Large intestine (tissue), 12 donors: ENCODE measurements at places on chromosomes 1 and 21.

DNA sequence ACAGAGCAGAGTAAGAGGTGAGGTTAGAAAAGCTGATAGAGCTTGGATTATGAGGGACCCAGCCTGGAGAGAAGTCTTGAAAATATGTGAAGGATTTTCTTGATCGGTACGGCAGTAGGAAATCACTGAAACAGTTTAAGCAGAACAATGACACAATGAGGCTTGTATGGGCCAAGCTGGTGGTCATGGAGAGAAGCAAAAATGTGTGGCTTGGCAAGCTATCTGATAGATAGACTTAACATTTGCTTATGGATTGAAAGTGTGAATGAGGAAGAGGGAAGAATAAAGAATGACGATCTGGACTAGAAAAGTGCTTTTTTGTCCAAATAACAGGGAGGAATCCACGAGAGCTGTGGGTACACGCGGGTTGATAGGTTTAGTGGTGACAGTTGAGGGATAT lies 15.4 kb upstream of the XPR1 start:
- no peak for DNase-seq

- DNase-seq = peak; percentile 73
Observed at GRCh38 chr1:8015036-8015808, 10.9 kb downstream of the ERRFI1 start.

DNA sequence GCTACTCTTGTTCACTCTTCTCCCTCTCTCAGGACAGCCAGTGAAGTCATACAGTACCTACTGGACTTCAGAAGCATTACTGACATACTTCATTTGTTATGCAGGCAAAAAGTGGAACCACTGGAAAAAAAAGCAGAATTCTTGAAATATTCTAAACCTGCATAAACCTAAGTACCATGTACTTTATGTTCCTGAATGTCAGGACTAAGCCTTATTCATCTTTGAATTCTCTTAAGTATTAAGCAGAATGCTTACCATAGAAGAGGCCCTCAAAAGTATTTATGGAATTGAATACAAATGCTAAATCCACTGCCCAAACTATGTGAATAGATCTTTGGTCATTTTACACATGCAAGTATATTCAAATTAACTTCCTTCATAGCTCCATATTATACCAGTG lies 7.8 kb downstream of the PSMB2 start:
- DNase-seq = no peak

DNA sequence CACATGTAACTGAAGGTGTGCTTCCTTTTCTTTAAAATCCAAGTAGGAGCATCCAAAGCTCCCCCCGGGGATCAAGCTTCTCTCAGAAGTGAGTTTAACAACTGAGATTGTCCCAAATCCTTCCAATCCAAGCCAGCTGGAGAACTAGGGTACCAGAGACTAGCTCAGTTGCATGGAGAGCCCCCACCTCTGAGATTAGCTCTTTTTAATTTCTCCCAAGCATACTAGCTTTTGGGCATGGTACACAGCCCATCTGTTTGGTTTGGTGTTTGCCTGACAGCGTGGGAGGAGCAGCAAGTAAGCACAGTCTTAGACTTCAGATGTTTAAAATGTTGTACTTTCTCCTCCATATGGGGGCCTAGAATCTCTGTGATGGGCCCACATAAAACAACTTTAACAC lies 142.8 kb downstream of the ASTN1 start:
- no peak for DNase-seq
